ENCODE measurements at places on chromosomes 11 and 22. TPM values are rescaled to one million over a fixed set of nuclear protein-coding genes. Genes with fewer than 3 reads are reported as not detected.
A peak's percentile ranks its signal among the peaks of the same experiment; 100 is the strongest.

APOL5 gene
- polyA plus RNA-seq, result 1.3 TPM

GLYATL1 gene
- polyA plus RNA-seq, result 0.34 TPM

- no peak for DNase-seq
Measured at GRCh38 chr11:13134886-13135285, 125.8 kb downstream of the RASSF10 start.

GRCh38 chr11:19980388-19980787, 179.9 kb downstream of the DBX1 start:
- no peak for DNase-seq

MOGAT2 gene
- not detected for polyA plus RNA-seq

DNA sequence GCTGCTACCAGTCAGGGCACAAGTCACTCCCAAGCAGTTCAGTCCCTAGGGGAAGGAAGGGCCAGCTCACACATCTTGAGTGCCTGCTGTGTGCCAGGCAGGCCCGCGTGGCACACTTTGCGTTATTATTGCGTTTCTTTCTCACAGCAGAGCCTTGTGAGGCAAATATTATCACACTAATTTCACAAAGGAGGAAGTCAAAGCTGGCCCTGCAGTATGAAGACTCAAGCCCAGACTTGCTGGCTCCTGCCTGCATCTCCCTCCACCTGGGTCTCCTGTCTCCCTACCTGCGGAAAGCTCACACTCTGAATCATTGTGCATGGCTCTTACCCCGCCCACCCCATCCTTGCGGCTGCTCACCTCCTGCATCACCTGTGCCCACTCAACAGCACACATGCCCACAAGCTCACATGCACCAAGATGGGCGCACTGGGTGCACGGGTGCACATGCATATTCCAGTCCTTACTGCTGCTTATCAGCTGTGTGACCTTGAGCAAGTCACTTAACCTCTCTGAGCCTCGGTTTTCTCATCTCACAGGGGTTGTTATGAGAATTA, 31.7 kb upstream of the P2RY2 start:
- DNase-seq, result no peak

DNA sequence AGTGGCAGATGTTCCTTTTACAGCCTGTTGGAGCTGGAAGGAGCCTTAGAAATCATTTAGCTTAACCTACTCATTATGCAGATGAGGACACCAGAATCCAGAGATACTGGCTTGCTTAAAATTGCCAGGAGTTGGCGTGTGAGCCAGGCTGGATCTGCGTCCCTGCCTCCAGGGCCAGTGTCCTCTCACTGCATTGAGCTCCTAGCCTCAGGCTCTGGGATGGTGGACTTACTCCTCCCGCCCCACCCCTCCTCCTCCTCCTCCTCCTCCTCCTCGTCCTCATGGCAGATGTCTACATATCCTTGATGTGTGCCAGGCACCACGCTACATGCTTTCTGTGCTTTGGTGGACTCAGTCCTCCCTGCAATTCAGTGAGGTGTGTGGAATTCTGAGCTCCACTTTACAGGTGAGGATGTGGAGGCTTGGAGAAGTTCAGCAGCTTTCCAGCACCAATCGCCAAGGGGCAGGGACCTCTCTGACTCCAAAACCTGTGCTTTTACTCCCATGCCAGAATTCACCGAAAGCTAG, 24.1 kb downstream of the ADAMTS15 start:
- DNase-seq, result no peak

GRCh38 chr11:9884601-9885000, 220.7 kb downstream of the SWAP70 start:
- no peak for DNase-seq

DNA sequence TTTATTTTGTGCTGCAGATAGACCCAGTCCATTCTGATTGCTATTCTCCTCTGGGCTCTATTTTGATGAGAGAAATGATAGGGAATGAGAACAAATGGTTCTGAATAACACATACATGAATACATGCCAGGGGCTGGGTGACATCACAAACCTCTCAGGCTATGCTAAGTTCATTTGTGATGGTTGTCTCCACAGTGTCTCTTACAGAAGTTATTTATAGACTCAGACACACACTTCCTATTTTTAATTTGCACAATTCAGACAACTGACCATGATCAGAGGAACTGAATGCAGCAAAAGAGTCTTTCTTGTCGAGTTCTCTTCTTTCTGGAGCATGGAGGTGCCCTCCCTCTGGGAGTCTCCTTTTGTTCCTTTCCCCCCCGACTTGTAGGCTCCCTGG, 991.7 kb downstream of the OPCML start:
- no peak for DNase-seq

DNA sequence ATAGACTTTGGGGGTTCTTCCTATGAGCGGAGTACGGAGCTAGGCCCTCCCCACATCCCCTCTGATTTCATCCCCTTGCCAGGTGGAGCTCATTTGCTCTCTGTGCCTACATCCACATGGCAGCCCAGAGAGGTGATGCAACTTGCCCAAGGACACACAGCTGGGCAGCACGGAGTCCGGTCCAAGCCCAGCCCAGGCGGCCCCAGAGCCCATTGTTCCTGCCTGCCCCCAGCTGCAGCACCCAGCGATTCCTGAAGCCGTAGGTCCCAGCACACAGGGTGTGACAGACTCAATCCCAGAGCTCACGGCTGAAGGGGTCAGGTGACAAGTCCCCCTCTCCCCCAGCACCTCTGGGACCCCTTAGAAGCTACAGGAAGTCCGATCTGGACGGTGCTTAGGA, 22.2 kb upstream of the RFPL3 start:
- DNase-seq, result no peak

DNA sequence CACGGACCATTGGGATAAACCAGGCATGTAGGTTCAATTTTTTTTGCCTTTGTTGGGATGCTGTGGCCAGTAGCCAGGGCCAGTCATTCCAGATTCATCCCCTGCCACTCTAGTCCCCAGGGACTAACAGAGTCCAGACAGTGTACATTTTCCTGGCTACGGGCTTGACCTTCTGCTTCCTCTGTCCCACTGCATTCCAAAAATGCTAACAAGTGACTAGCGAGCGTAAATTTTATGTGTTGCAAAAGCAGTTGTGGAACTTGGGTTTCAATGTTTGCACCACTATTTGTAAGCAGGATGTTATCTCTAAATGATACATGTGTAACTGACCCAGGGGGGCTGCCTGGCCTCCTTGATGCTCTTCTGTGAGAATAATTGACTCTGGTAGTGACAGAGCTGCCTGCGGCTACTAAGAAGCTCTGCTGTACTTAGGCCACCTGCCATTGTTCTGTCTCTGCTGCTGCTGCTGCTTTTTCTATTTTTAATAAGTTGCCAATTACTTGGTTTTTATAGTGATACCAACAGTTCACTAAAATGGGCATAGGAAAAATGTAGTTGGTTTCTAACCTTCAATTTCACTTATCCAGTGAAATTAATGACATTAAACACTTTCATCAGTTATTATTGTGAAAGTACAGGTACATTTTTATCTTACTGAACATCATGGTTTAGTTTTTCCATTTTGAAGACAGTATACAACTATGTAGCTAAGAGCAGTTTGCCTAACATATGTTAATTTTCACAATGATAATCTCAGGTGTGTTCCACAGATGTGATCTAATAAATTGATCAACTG, 26.8 kb downstream of the TNRC6B start:
- DNase-seq, result peak; percentile 53

- DNase-seq, result no peak
Measured at GRCh38 chr22:46731246-46732040, 6.6 kb downstream of the CERK start.

GRCh38 chr22:35592418-35592967, 24.6 kb downstream of the MB start:
- no peak for DNase-seq

DNA sequence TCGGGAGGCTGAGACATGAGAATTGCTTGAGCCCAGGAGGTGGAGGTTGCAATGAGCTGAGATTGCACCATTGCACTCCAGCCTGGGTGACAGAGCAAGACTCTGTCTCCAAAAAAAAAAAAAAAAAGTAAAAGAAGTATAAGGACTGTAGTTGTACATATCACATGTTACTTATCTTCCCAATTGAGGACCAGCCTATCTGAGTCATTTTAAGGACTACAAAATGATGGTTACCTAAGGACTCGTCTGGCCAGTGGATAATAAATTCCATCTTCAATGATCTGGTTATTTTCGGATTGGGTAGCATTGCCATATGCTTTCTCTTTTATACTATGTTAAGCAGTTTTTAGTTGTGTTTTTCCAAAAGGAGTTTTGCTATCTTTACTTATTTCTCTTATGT, 55.3 kb downstream of the PPFIA1 start:
- DNase-seq, result no peak

GRCh38 chr22:27868732-27869282, 50.2 kb downstream of the PITPNB start:
- DNase-seq, result no peak

GRCh38 chr22:49329636-49330035, 498.0 kb downstream of the BRD1 start:
- no peak for DNase-seq

HBG2 gene
- 5,564 TPM for polyA plus RNA-seq

DNA sequence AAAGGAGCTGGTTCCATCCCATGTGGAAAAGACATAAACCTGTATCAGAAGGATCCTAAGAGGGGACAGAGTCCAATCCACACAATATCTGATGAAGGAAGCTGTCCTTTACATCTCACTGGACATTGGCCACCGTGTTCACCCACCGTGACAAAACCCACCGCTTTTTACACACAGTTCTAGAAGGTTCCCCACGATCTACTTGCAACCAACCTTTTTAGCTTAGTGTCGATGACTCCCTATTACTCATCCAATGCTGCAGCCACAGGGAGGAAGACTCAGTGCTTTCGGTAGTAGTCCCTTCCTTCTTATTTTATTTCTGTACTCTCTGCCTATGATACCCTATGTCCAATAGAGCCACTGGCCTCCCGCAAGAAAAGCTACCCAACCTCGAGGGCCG, 65.4 kb downstream of the MAPK1 start:
- no peak for DNase-seq

DNA sequence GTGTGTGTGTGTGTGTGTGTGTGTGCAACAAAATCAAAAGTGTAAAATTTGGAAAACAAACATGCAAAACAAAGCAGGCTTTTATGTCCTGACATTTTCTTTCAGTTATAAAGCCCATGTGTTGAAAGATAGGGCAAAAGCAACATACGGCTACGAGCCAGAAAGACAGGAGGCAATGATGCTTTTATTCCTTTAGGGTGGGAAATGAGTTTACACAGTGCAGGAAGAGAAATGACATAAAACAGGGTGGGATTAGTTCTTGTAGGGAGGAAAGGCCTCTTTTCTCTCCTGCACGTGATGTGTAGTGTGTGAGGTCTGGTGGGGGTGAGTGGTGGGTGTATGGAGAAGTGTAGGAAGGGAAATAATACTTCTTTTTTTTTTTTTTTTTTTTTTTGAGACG, 29.4 kb downstream of the IL18 start:
- DNase-seq, result no peak

- no peak for DNase-seq
Measured at GRCh38 chr11:44839458-44840084, 111.1 kb downstream of the TP53I11 start.

DNA sequence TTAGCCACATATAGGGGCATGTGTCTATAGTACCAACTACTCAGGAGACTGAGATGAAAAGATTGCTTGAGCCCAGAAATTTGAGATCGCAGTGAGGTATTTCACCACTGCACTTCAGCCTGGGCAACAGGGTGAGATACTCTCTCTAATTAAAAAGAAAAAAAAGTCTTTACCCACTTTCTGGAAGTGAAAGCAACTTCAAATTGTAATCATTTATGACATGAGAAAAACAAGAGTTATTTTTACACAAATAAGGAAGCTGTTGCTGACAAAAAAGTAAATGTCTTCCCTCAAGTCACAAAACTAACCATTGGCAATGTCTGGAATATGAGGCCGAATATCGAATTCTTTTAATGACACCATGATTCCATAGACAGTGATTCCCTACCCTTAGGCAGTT, 71.4 kb downstream of the GLYATL1 start:
- no peak for DNase-seq

GRCh38 chr11:29260939-29261705, 755.7 kb downstream of the KCNA4 start:
- DNase-seq, result no peak

CNIH2 gene
- 3.0 TPM for polyA plus RNA-seq

GRCh38 chr22:26502688-26503561, 9.3 kb downstream of the TFIP11 start:
- DNase-seq, result peak; percentile 20

- no peak for DNase-seq
Measured at GRCh38 chr11:2191883-2192282, 20.3 kb upstream of the TH start.

DNA sequence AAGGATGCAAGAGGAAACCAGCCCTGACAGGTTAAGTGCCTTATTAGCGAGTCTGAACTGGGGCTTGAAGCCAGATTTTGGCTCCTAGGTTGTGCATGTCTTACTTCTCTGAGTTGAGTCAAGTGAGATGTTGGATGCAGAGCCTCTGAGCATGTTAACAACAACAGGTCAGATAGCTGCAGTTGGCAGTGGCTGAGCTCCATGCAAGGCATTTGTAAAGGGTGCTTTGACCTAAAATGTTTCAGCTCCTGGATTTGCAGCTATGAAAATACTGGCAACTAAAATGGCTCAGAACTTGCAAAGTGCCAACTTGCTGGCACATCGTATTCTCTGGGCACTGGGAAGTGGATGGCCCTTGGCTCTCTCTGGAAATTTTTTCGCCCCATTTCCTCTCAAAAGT, 16.4 kb upstream of the CSRP3 start:
- DNase-seq, result no peak

All from muscle of back (tissue), 13 donors.